Sigmoid colon (tissue), 7 donors: ENCODE measurements at places on chromosomes 3 and 15. TPM values are rescaled to one million over a fixed set of nuclear protein-coding genes. Genes with fewer than 3 reads are reported as not detected.
A peak's percentile ranks its signal among the peaks of the same experiment; 100 is the strongest.

- no peak for DNase-seq
These were observed 66.0 kb downstream of the MBNL1 start for GRCh38 chr3:152334761-152335160.

DNA sequence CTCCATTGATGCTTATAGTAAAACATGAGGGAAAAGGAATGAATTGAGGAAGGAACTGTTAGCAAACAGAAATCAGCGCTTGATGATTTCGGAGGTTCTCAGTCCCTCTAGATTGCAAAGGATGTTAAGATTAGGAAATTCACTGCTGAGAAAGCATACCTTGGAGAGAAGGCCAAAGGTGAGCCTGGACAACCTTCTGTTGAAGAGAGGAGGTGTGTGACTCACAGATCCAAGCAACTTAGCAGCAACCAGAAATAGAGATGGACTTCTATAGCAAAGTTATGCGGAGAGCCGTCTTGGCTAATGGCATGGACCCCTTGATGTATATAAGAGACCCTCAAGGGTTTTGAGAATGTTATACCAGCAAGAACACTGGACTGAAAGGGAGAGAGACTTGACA is 114.3 kb downstream of the EEFSEC start:
- no peak for DNase-seq

- DNase-seq, result no peak
These were observed 95.4 kb downstream of the MYLK start for GRCh38 chr3:123788710-123789109.

DNA sequence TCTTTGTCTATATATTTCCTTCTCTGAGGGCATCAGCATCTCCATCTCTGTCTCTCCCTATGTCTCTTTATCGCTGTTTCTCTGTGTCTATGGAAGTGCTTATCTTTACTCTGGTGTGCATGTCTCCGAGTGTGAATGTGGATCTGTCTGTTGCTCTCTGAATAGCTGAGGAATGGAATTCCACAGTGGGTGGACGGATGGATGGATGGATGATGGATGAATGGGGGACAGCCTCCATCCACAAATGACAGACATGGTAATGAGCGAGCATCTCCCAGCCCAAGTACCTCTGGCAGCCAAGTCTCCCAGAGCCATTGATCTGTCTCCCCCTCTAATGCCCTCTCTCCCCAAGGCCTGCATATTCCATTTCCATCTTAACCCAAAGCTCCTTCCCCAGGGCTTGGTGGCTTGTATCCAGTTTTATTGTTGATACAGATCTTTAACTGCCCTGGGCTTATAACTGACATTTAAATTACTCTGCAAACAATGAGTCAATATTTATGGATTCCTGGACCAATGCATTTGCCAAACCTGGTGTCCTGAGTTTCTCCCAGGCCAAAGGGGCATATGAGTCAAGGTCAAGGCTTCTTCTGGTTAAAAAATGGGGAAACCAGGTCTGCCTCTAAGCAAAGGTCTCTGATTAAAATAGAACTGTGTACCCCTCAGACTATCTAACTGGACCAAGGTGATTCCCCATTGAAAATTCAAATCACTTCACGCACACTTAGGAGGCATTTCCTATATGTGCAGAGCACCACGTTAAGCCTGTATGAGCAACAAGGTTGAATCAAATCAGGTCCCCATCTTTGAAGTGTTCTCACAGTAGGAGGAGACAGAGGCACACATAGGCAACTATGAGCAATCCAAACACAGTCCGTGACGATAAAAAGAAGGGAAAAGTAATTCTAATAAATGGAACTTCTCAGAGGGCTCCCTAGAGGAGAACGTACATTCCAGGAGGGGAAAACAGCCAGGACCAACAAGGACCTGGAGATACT is 109.9 kb downstream of the TLE3 start:
- DNase-seq, result no peak

DNA sequence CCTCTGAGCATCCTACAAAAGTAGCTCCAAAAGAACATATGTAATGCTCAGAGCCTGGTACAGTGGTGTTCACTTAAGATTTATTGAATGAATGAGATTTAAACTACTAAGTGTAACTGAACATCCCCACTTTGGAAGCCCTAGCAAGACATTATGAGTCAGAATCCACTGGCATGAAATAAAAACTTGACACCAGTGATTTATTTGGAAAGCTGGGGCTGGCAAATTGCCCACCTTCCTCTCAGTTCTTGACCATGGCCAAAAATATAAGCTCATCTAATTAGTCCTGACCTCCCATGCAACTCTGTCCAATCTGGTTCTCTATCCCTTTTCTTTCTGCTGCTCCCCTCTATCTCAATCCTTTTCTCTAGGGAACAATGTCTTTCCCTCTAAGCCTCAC is 418.0 kb downstream of the PLCL2 start:
- no peak for DNase-seq

- DNase-seq, result no peak
These were observed 69.8 kb upstream of the MNS1 start for GRCh38 chr15:56534728-56535127.

DNA sequence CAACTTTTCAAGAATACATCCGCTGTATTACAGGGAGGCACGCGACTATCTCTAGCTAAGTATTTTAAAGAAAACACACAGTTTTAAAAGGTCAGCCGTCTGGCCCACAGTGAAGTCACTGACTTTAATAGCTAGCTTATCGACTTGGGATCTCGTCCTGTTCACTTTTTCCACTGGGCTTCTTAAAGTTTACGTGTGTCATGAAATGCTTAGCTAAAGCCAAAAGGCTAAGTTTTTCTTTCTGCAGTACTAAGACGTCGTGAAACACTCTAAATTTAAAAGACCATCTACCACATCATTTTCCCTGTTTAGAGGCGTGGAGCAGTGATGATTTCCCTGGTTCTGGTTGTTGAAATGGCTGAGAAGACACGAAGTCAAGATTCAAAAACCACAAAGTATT is 27.1 kb downstream of the LRIG1 start:
- no peak for DNase-seq

- no peak for DNase-seq
These were observed 148.1 kb downstream of the LMLN start for GRCh38 chr3:198107840-198108734.

DNA sequence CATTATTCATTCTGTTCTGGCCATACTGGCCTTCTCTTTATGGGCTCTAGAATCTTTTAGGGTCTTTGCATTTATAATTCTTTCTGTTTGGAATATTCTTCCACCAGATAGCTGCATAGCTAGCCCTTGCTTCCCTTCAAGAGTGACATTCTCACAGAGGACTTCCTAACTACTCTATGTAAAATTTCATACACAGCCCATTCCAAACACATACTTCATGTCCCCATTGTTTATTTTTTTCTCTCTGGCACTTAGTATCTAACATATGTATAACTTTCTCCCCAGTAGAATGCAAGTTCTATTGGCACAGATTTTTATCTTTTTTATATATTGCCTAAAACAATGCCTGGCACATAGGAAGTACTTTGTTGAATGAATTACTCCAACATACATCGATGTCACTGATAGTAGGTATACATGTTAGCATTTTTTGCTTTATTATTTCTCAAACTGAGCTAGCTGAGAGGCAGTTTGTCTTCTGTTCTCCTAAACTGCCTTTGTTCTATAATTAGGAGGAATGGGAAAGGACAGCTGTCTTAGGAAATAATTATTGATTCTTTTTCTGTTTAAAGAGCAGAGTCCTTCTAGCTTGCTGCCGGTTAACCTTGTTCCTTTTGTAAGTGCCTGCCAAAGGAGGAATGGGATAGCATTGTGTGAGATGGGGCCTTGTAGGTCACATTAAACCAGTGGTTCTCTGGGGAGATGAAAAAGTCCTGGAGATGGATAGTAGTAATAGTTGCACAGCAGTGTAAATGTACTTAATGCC is 7.9 kb downstream of the FAM162A start:
- DNase-seq, result no peak

DNA sequence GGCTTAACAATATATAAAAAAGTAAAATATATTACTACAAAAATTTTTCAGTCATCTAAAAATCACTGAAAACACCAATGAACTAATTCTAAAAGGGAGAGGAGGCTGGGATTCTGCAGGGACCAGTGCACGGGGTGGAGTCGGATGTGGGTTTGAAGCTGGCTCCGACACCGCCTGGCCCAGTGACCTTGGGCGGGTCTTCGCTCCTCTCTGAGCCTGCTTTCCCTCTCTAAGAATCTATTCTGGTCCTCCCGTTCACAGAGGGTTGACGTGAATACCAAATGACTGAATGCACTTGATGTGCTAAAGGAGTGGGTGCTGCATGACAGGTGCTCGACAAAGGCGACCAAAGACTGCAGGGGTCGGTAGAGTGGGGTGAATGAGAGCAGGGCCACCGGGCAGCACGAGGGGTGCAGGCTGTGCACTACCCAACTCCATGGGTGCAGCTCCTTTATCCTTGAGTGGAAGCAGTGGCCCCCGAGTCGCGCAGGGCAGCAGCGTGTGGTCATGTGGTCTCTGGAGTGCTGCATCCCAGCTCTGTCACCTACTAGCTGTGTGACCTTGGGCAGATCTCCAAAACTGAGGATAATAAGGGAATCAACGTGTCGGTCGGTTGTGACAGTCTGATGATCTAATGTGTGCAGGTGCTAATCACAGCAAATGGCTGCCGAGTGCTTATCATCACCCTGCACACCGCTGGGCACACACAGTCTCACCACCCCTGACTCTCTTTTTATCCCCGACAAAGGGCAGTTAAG is 8.6 kb upstream of the IQSEC1 start:
- DNase-seq, result no peak

GRCh38 chr3:196339493-196340254 is 1.5 kb upstream of the TM4SF19 start:
- DNase-seq, result no peak

DNA sequence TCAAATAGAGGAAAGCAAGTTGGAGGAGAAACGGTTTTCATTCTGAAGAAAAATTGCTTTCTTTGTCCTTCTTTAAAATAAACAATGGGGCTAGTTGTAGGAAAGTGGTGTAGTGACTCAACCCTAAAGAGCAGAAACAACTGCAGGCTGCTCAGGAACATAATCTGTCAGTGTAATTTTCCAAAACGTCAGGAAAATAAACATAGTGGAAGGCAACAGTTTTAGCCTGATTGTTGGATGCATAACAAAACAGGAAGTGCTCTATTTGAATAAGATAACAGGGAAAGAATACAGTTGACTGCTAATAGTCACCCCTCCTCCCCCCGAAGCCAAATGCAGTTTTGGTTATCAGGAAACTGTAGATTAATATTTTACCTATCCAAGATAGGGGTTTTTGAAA is 167.6 kb downstream of the ECT2 start:
- no peak for DNase-seq

DNA sequence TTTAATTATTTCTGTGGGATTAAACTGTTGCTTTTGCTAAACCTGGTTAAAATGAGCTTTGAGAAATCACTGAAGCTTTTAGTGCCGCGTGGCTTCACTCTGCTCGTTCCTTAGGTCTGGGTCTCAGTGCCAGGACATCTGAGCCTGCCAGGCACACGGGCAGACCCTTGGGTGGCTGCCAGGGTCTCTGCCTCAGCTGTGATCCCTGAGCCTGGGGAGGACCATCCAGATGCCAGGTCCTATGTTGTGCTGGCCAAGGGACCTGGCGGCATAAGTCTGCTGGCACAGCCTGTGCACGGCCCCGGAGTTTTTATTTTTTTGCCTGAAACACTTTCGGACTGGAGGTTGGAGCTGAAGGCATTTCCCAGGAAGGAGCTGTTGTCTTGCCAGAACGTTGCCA is 328.1 kb downstream of the LRTM1 start:
- DNase-seq, result peak; percentile 69

DNA sequence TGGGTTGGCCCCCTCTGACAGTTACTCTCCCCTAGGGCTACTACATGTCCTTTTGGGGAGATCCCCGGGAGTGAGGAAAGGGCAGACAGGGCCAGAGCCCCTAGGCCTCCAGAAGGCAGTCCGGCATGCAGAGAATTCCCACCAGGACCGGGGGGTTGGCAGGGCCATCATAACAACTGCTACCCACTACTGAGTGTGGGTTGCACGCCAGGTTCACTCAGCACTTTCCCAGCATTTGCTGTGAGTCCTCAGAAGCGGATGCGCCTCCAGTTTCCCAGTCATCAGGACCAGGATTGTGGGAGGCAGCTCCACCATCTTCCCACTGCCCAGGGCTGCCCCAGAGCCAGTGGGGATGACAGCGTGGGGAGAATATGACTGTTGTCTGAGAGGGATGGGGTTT is 51.2 kb upstream of the HERC1 start:
- DNase-seq, result no peak

GRCh38 chr3:98732286-98733052 is 30.7 kb upstream of the ST3GAL6 start:
- peak; percentile 72 for DNase-seq

- no peak for DNase-seq
These were observed 6.0 kb downstream of the PHLDB2 start for GRCh38 chr3:111864821-111865656.

DNA sequence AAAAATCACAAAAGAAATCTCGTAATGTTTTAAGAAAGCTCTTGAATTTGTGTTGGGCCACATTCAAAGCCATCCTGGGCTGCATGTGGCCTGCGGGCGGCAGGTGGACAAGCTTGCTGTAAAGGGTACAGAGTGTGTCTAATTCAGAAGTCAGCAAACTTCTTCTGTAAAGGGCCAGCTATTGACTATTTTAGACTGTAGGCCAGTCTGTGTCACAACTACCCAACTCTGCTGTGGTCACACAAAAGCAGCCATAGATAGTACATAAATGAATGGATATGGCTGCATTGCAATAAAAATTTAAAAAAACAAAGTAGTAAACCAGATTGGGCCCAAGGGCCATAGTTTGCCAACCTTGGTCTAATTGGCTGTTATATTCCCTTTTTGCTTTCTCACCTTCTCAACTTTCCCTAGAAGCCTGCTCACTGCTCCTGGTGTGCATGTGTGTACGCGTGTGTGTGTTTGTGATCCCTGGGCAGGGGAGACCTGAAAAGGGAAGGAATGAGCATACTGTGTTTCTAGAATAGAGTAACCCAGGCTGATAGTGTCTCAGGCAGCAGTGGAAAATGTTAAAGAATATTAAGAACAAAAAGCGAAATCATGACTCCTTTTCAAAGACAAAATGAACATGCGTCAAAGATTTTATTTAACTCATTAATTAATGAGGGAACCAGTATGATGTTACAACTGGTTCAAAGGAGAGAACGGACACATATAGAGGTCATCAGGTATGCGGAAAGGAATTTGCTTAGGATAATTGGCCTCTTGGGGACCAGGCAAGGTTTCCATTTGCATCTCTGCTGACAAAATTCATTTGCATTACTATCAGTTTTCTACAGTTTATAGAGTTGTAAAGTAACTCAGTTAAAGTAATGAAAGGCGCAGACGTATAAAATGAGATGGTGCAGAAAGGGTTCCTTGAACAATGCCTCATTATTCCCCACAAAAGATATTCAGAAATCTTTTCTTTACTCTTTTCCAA is 248.0 kb downstream of the THSD4 start:
- DNase-seq, result no peak

Gene VEPH1
- 0.82 TPM for total RNA-seq

Gene AHSG
- total RNA-seq, result not detected

Gene ACP3
- total RNA-seq, result not detected

Gene GPR149
- not detected for total RNA-seq

Gene CFAP100
- not detected for total RNA-seq

Gene KNG1
- total RNA-seq, result not detected

Gene GOLGA8K
- 0.99 TPM for total RNA-seq

Gene LRRIQ4
- total RNA-seq, result not detected

Gene DOCK3
- 3.3 TPM for total RNA-seq

Gene HDGFL3
- total RNA-seq, result 75.7 TPM
